NCI-H2081 (cell line): ENCODE measurements at places on chromosomes 12 and 14.

GRCh38 chr14:26841920-26842741 lies 244.3 kb upstream of the NOVA1 start:
- DNase-seq, result no peak

DNA sequence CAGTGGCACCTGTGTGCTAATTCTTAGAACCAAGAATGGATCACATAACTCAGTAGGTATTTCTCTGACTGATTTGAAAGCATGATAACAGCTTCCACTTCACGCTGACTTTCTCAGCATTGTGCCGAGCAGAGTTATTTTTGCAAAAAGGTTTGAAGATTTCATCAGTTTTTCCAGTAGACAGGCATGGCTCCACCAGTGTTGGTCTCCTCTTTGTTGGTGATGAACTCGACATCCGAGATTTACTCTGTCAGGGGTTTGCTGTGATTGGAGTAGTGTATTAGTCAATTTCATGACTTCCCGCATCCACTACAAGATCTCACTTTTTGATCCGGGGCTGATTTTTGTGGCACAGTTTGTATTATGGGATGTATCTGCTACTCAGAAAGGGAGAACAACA lies 85.3 kb downstream of the PRKCH start:
- DNase-seq, result no peak

DNA sequence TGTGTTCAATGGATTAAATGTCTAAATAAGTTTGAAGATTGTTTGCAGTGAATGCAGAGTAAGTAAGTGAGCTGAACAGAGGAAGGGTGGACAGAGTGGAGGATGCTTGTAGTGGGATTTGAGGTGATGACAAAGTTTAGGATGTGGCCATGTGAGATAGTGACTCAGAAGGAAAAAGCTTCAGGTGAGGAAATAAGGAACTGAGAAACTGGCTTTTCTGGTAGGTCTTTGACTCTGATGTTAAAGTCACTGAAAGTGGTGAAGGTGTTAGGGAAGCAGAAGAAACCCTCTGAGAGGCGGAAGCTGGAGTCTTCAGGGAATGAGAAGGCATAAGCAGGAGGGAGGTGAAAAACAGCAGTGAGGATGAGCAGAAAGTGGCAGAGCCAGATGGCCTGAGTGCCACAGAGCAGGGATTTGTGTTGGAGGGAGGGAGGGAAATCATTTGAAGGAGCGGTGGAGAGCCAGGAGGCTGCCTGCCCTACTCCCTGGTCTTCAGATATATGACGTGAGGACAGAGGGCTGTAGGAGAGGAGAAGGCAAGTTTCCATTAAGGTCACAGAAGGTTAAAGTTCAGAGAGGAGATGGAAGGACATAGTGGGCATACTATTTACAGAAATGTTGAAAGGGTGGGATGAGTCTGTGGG lies 24.8 kb downstream of the RGS6 start:
- DNase-seq, result no peak

GRCh38 chr12:10558789-10559188 lies 53.1 kb downstream of the EIF2S3B start:
- no peak for DNase-seq

DNA sequence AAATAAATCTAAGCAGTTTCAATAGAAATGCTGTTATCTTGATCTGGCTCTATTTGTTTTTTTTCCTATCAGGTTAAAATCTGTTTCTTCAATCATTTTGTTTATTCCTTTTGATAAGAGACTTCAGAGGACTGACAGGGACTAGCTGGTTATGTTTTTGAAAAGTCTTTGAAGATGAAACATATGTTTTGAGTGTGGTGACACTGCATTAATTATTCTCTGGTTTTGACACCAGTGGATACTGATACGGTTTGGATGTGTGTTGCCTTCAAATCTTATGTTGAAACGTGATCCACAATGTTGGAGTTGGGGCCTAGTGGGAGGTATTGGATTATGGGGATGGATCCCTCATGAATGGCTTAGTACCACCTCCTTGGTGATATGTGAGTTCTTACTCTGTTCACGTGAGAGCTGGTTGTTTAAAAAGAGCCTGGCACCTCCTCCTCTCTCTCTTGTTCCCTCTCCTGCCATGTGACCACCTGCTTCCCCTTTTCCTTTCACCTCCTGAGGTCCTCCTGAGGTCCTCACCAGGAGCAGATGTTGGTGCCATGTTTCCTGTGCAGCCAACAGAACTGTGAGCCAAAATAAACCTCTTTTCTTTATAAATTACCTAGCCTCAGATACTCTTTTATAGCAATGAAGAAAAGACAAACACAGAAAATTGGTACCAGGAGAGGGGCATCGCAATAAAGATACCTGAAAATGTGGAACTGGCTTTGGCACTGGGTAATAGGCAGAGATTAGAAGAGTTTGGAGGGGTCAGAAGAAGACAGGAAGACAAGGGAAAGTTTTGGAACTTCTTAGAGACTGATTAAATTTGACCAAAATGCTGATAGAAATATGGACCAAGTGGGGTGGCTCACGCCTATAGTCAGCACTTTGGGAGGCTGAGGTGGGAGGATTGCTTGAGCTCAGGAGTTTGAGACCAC lies 23.0 kb downstream of the RASSF3 start:
- peak; percentile 23 for DNase-seq
